ENCODE measurements at places on chromosomes 16 and 17. TPM values are rescaled to one million over a fixed set of nuclear protein-coding genes. Genes with fewer than 3 reads are reported as not detected.
A peak's percentile ranks its signal among the peaks of the same experiment; 100 is the strongest.

GRCh38 chr17:80133626-80133970 lies 13.3 kb downstream of the EIF4A3 start:
- no peak overlapping the region for H3K27ac ChIP-seq
- no peaks in the 10 kb centered on the region for H3K4me1 ChIP-seq
- peaks cover 6% of the 10 kb centered on the region for H3K27me3 ChIP-seq
- H3K4me3 ChIP-seq: no peak overlapping the region
- no peak for DNase-seq

DNA sequence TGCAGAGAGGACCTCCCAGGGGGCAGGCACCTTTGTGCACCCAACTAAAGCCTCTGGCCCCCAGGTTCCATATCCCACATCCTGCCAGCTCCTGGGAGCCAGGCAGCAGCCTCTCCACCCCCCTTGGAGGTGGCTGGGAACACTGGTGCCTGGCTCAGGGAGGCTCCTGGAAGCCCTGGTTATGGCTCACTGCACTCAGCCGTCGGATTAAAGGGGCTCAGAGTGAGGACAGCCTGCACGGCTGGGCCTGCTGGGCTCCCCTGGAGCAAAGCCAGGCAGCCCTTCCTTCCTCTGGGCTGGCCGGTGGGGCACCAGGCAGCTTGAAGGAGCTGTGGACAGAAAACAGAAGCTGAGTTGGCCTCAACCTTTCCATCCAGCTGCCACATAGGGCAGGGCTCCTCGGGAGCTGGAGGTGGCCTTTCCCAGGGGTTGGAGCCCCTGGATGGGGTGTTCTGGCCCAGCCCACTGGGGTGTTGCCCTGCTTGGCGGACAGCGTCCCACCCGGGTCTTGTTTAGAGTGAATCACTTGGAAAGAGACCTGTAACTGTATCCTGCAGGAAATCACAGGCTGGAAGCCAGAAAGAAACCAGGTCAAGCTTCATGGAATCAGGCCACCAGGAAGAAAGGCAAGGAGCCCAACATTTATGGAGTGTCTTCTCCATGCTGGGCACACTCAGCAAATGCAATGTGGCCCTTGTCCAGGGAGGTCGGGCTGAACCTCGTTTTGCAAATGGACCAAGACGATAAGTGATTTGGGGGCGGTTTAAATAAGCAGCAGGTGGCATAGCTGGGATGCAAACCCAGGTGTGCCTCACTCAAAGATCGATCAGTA lies 253.3 kb downstream of the SOX9 start:
- DNase-seq: no peak
- no peaks in the 10 kb centered on the region for H3K27me3 ChIP-seq
- H3K27ac ChIP-seq: no peak overlapping the region
- no peak overlapping the region for H3K4me3 ChIP-seq

DNA sequence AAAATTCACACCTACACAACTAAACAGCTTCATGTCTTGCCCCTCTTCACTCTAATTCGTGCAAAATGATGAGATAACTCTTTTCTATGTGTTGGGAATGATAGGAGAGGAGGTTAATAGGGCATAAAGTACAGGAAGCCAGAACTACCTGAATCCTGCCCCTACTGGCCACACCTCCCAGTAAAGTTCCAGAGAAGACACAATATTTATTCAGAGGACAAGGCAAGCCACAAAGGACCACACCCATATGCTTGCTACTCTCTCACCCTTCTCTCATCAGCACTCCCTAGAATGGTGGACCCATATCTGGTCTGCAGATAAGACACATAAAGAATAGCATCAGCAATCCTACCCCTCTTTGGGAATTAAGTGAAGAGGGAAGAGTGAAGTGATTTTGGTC lies 74.6 kb downstream of the ZNF18 start:
- DNase-seq: no peak
- no peak overlapping the region for H3K4me3 ChIP-seq
- no peaks in the 10 kb centered on the region for H3K4me1 ChIP-seq
- H3K27ac ChIP-seq: no peak overlapping the region
- H3K36me3 ChIP-seq: no peaks in the 10 kb centered on the region

DNA sequence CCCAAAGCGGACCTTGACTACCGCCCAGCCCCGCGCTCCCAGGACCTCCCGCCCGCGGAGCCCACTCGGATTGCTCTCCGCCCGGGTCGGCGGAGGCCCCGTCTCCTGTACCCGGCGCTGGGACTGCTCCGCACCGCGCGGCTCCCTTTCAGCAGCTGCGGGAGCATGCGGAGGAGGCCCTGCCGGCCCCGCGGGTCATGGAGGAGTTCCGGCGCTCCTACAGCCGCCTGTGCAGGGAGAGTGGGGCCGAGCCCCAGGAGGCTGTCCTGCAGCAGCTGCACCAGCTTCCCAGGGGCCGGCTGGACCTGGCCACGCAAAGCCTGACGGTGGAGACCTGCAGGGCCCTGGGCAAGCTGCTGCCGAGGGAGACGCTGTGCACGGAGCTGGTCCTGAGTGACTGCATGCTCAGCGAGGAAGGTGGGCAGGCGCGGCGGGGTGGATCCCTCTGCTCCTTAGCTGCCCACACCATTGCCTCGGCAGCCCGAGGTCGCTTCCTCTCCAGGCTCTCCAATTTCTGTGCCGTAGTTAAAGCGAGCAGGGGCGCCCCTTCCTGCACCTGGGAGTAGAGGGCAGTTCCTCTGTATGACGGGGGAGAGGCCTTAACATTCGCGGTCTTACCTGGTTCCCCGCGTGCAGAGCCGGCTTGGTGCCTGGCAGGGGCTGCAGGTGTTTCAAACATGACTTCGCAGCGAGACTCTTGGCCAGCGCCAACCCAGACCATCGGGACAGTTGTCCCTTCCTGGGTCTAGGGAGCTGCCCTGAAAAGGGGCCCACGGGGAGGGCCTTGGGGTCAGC lies 539 bp downstream of the LRRC45 start:
- no peaks in the 10 kb centered on the region for H3K36me3 ChIP-seq
- H3K4me3 ChIP-seq: peak overlapping the region; percentile 32
- H3K4me1 ChIP-seq: peaks cover 31% of the 10 kb centered on the region
- no peak overlapping the region for H3K27ac ChIP-seq
- DNase-seq: peak; percentile 44

ACSM2B gene
- not detected for total RNA-seq

- DNase-seq: no peak
- H3K36me3 ChIP-seq: no peaks in the 10 kb centered on the region
- H3K4me1 ChIP-seq: no peaks in the 10 kb centered on the region
- H3K27ac ChIP-seq: no peak overlapping the region
These were observed 13.7 kb downstream of the HOXB4 start for GRCh38 chr17:48564188-48565021.

GRCh38 chr16:8801701-8802100 lies 4.1 kb downstream of the PMM2 start:
- DNase-seq: no peak
- H3K36me3 ChIP-seq: peaks cover 51% of the 10 kb centered on the region
- peaks cover 30% of the 10 kb centered on the region for H3K4me1 ChIP-seq
- H3K4me3 ChIP-seq: no peak overlapping the region
- H3K27me3 ChIP-seq: no peaks in the 10 kb centered on the region

- H3K27ac ChIP-seq: no peak overlapping the region
These were observed 65.7 kb downstream of the CCDC182 start for GRCh38 chr17:57679356-57679755.

GRCh38 chr16:62276637-62277036 lies 240.4 kb upstream of the CDH8 start:
- DNase-seq: no peak
- no peaks in the 10 kb centered on the region for H3K27me3 ChIP-seq
- no peak overlapping the region for H3K27ac ChIP-seq
- no peaks in the 10 kb centered on the region for H3K36me3 ChIP-seq

- no peak for DNase-seq
- no peaks in the 10 kb centered on the region for H3K27me3 ChIP-seq
- H3K36me3 ChIP-seq: no peaks in the 10 kb centered on the region
- no peak overlapping the region for H3K4me3 ChIP-seq
- peaks cover 6% of the 10 kb centered on the region for H3K4me1 ChIP-seq
These were observed 4.6 kb downstream of the PTGES3L start for GRCh38 chr17:42975265-42975664.

- no peaks in the 10 kb centered on the region for H3K36me3 ChIP-seq
- peaks cover 12% of the 10 kb centered on the region for H3K4me1 ChIP-seq
- no peak within 1 kb of the TSS for H3K4me3 ChIP-seq
- peak; percentile 19 for DNase-seq
These were observed at the start of gene CPNE2 for GRCh38 chr16:57091975-57092785. CPNE2 (plus strand) TSS chr16:57092583; CDS start chr16:57110743, 18,160 bp downstream.

CCL11 gene
- total RNA-seq: not detected

- H3K36me3 ChIP-seq: no peaks in the 10 kb centered on the region
- H3K4me1 ChIP-seq: no peaks in the 10 kb centered on the region
- no peak overlapping the region for H3K4me3 ChIP-seq
- DNase-seq: no peak
- H3K27me3 ChIP-seq: no peaks in the 10 kb centered on the region
- no peak overlapping the region for H3K27ac ChIP-seq
These were observed 42.2 kb upstream of the CNTNAP4 start for GRCh38 chr16:76235025-76235424.

- DNase-seq: no peak
- peaks cover 6% of the 10 kb centered on the region for H3K27me3 ChIP-seq
- no peaks in the 10 kb centered on the region for H3K36me3 ChIP-seq
- no peak overlapping the region for H3K4me3 ChIP-seq
- H3K4me1 ChIP-seq: no peaks in the 10 kb centered on the region
These were observed 94.7 kb upstream of the CRHR1 start for GRCh38 chr17:45689451-45689850.

GRCh38 chr17:43338886-43339516 lies 59.8 kb upstream of the ARL4D start:
- H3K27ac ChIP-seq: no peak overlapping the region
- H3K4me1 ChIP-seq: peaks cover 3% of the 10 kb centered on the region
- H3K4me3 ChIP-seq: no peak overlapping the region

CCDC78 gene
- 2.5 TPM for total RNA-seq

DNA sequence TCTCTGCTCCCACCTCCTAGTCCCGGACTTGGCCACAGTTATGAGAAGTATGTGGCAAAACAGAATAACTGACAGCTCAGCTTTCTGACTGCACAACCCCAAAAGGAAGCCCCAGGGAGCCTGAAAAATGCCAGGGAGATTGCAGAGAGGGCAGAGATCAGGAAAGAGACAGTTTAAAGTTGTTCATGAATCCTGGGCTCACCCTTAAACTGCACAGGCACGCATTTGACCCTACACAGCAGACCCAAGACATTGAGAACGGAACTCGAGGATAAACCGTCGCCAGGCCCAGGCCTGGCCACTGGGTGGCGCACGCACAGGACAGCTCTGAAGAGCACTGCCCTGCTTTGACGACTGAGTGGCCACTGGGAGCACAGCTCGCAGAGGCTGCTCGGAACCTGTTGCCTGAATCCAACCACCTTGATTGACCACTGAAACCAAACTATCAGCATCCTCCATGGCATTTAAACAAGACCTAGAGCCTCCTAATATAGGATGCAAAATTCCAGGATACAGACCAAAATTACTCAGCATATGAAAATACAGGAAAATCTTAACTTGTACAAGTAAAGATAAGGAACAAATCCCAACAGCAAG lies 114.0 kb downstream of the C16orf95 start:
- H3K27ac ChIP-seq: no peak overlapping the region
- no peak for DNase-seq
- no peaks in the 10 kb centered on the region for H3K36me3 ChIP-seq
- no peaks in the 10 kb centered on the region for H3K4me1 ChIP-seq
- no peak overlapping the region for H3K4me3 ChIP-seq

- no peak overlapping the region for H3K4me3 ChIP-seq
- H3K27me3 ChIP-seq: no peaks in the 10 kb centered on the region
These were observed 46.6 kb upstream of the ERN1 start for GRCh38 chr17:64176556-64176955.

GTF3C1 gene
- total RNA-seq: 57.2 TPM

DNA sequence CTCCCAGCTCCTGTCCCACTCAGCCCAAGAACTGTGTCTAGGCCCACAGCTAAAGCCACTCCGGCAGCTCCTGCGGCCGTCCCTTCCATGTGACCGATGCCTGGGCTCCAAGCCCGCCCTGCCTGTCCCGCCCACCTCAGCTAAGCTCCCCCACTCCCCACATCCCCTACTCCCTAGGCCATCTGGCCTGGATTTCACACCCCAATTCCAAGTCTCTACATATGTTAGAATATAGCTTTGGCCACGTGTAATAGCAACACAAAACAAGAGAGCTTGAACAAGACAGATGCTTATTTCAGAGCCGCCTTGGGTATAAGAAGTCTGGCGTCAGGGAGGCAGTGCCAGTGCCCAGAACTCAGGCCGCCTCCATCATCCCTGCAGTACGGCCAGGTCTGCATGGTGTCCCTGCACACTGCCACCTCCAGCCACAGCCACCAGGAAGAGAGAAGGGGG lies 30.0 kb upstream of the USP22 start:
- no peak overlapping the region for H3K4me3 ChIP-seq
- no peak for DNase-seq
- H3K4me1 ChIP-seq: no peaks in the 10 kb centered on the region
- H3K27ac ChIP-seq: no peak overlapping the region
- H3K36me3 ChIP-seq: no peaks in the 10 kb centered on the region
- no peaks in the 10 kb centered on the region for H3K27me3 ChIP-seq

NACA2 gene
- not detected for total RNA-seq

DNA sequence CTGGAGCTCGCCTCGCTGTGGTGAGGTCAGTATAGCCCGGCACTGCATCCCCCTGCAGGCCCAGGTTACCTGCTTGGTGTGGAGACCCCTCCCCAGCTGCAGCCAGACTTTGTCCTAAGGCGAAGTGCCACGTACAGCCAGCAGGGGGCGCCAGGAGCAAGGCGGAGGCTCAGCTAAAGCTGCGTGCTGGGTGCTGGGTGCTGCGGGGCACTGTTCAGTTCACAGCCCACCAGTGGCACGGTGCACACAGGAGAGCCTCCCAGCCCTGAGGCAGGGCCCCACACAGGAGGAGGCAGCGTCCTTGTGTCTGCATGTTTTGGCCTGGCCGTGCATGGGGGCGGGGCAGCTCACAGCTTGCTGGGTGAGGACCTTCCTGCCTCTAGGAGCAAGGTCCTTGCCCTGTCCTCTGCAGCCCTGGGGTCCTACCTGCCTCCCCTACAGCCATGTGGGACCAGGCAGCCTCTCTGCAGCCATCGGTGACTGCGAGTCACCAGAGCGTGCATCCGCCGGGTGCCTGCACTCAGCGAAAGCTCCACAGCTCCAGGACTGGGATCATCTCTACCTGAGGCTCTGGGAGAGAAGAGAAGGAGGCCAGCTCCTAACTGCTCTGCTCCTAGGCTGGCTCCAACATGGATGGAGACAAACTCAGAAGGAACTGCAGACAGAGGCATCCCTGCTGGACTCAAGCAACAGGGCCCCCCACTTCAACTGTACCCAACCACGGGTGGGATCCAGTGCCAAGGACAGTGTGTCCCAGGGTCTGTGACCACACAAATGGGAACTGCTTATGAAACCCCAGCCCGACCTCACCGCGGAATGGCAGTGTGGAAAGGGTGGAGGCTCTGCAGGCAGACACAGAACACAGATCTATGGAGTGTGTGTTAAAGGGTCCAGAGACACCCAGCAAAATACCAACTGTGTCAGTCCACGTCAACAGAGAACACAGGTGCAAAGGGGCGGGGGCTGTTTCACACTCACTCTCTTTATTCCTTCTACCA lies 19.0 kb downstream of the SLC7A5 start:
- no peak overlapping the region for H3K4me3 ChIP-seq
- peak; percentile 66 for DNase-seq
- no peaks in the 10 kb centered on the region for H3K27me3 ChIP-seq
- H3K27ac ChIP-seq: no peak overlapping the region
- peaks cover 10% of the 10 kb centered on the region for H3K36me3 ChIP-seq

- no peak for DNase-seq
- H3K4me3 ChIP-seq: no peak overlapping the region
- H3K27me3 ChIP-seq: no peaks in the 10 kb centered on the region
- H3K36me3 ChIP-seq: no peaks in the 10 kb centered on the region
- no peaks in the 10 kb centered on the region for H3K4me1 ChIP-seq
These were observed 112.4 kb upstream of the CDH5 start for GRCh38 chr16:66254106-66254505.

KIF18B gene
- total RNA-seq: 0.52 TPM

LGALS3BP gene
- 25.0 TPM for total RNA-seq

GRCh38 chr17:40072040-40072734 lies 9.4 kb downstream of the THRA start:
- H3K36me3 ChIP-seq: peaks cover 10% of the 10 kb centered on the region
- peak overlapping the region; percentile 29 for H3K27ac ChIP-seq
- no peak for DNase-seq
- peaks cover 64% of the 10 kb centered on the region for H3K4me1 ChIP-seq

ADCY9 gene
- total RNA-seq: 7.8 TPM

All from CD4-positive, CD25-positive, alpha-beta regulatory T cell (primary cell).